ENCODE measurements at places on chromosomes 13 and 19.

GRCh38 chr19:28554321-28555091 is 658.4 kb downstream of the UQCRFS1 start:
- DNase-seq = no peak

DNA sequence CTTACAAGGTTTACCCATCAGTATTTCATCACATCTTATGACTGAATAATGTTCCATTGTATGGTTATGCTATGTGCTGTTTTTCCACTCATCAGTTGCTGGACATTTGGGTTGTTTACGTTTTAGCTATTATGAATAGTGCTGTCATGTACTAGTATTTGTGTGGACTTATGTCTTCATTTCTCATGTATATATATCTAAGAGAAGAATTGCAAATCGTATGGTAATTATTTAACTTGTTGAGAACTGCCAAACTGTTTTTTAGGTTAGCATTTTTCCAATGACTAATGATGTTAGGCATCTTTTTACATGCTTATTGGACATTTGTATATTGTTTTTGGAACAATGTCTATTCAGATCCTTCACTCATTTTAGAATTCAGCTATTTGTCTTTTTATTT is 368.3 kb downstream of the LMO7 start:
- no peak for DNase-seq

DNA sequence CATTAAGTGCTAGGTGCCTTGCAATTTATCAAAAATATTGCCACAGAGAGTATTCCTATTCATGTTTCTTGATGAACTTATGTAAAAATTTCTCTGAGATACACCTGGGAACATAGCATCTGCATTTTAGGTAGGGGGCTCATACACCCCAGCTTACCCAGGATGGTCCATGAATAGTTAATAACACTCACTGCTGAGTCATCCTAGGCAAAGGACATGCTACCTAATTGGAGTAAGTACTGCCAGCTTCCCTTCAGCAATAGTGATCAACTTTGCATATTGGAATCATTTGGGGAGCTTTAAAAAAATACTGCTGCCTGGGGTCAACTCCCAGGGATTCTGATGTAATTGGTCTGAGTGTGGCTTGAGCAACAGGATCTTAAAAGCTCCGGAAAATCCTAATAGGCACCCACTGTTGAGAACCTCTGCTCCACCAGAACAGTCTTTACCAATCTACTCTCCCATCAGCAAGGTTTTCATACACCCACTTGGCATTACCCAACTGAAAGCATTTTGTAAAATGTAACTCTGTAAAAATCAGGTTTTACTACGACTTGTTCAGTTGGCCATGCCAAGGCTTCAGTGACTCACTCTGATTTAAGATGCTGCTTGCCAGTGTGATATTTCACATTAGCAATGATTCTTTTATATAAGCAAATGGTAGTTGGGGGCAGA is 67.2 kb upstream of the FNDC3A start:
- no peak for DNase-seq

DNA sequence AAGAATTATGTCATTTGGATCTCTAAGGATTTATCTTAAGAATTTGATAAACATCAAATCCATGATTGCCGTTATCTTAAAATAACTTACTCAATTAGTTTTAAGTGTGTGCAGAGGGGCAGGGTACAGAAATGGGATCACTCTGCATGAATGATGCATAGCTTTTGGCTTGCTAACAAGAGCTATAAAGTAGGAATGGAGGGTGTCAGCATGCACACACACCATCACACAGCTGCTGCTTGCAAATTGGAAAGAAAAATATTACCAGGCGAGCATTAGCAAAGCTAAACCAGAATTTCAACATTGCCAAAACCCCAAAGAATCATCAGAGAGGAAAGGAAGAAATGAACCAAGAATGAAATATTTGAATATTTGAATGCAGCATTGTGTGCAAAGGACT is 580.6 kb downstream of the LMO7 start:
- DNase-seq = no peak

GRCh38 chr19:32674153-32674930 is 638 bp downstream of the ANKRD27 start:
- no peak for DNase-seq

GRCh38 chr19:32220951-32221350 is 124.5 kb upstream of the ZNF507 start:
- no peak for DNase-seq

GRCh38 chr13:47484548-47484947 is 516.5 kb downstream of the SUCLA2 start:
- no peak for DNase-seq

DNA sequence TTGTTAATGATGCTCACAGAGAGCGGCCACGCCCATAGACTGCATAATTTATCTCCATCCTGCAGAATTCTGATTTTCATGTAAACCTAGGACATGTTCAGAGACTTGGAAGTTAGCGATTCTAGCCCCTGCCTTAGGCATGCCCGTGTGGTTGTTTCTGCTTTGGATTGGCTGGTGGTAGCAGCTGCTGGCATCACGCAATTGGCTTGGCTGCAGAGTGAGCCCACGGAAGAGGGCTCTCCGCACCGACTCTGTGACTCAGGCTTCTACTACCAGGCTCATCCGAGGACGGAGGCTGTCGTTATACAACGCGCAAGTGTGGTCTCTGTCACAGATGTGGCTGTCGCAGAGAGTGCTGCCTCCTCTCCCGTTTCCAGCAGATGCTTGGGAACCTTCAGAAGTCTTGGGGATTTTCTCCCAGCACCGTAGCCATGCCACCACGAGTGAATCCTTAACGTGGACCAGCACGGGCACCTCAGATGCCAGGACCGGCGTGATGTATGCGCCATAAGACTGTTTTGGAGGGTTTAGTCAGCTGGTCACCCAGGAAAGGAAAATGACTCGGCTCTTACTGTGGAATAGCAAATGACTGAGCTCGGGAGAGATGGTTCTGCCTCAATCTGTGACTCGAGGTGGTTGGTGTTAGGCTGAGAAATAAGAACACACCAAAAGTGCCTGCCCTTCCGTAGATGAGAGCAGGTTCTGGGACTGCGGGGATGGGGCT is 61.0 kb upstream of the F7 start:
- DNase-seq = no peak

DNA sequence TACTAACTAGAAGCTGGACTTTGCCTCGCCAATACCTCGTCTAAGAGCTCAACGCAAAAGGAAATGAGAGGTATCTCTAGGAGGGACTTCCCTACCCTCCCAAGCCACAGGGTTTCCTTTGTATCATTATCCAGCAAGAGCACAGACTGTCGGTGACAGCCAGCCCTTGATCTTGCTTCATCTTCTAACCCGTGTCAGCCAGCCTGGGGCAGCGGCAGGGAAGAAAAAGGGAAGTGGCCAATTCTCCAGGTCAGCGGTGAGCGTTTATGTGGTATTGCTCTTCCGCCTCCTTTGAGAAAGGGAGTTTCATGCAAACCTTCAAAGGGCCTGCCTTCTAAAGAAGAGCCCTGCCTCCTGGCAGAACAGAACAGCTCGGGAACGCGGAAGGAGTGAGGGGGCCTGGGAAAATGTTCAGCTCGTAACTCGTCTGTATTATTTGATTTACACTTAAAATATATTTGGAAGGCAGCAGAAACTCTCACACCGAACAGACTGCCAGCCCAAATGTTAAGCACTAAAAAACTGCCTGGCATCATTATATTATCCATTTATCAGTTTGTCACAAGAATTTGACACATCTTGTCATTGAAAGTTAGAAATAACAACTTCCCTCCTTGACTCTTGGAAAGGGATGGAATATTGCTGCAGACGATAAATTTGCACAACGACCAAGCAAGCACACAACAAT is 41.8 kb downstream of the EFNB2 start:
- DNase-seq = no peak

DNA sequence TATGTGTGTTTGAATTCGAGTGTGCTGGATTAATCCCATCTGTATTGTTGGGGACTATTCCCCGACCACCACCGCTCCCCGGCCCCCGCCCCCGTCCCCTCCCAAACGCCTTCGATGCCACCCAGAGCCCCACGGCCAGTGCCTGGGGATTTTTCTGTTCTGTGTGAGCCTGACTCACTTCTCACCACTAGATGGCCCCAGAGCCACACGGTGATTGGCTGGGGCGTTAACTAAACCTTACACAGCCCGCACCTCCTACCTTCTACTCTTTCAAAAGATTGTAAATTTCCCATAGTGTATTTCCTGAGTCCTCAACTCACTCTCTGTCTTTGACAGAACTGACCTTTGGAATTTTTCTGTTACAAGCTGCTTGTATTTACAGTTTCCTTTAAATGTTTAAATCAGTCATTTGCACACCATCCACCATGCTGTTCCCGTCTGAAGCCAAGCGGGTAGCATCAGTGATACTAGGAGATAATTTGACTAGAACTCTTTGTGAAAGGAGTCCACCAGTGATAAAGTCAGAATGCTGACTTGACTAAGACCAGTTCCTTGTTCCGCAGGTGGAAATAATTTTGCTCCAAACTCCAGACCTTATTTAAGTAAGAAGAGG is 61.4 kb downstream of the RFX2 start:
- DNase-seq = peak; percentile 55

GRCh38 chr13:103607995-103608394 is 541.8 kb upstream of the SLC10A2 start:
- DNase-seq = no peak

- DNase-seq = no peak
Observed at GRCh38 chr19:13505761-13506470, 363 bp downstream of the CACNA1A start.

GRCh38 chr19:29841209-29841558 is 29.4 kb downstream of the CCNE1 start:
- no peak for DNase-seq

DNA sequence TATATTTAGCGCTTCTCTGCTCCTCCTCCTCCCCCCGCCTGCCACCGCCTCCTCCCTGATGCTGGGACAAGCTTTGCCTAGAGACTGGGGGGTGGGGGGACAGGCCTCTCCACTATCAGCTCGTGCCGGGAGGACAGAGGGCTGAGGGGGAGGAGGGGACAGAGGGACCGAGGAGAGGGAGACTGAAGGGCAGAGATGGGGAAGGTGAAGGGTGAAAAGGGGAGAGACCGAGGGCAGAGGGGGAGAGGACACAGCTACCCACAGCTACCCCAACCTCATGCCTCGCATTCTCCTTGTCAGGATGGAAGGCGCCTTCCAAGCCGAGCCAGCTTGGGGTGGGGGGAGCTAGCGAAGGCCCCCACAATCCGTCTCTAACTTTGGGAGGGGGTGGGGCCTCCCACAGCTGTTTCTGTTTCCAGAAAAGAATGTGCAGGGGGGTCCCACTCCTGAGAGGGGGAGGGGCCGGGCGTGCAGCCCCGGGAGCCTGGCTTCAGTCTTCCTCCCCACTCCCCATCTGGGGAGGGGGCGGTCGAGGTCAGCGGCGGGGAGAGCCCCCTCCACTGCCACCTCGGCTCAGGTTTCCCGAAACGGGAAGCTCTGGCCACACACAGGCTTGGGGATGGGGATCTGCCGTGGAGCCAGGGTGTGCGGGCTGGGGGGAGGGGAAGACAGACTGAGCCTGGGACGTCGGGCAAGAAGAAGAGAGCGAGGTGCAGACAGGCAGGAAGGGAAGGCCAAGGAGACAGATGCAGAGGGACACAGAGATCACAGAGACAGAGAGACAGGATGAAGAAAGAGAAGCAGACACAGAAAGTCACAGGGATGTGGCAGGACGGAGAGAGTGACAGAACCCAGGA is 1.6 kb downstream of the DACT3 start:
- no peak for DNase-seq

Measured in NCI-H2107 (cell line).